SHP77 treated with DMSO at 0.1 percent for 48 hours (cell line): ENCODE measurements at places on chromosomes 7 and 10.

DNA sequence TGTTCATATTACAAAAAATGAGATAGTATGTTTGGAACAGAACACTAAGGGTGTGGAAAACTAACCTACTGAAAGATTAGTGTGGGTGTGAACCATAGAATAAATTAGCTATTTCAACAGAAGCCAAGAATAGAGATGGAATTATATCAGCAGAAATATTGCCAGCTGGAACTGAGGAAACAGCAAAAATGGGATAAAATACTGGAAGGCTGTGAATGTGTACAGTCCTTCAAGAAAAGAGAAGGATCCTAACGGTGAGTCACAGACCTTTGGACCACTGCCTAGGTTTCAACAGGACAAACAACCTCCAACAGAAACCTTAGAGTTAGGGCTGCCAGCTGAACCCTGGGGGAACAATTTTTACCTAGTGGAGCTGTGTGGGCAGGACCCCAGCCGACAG, 395.0 kb downstream of the ZWINT start:
- DNase-seq = no peak

DNA sequence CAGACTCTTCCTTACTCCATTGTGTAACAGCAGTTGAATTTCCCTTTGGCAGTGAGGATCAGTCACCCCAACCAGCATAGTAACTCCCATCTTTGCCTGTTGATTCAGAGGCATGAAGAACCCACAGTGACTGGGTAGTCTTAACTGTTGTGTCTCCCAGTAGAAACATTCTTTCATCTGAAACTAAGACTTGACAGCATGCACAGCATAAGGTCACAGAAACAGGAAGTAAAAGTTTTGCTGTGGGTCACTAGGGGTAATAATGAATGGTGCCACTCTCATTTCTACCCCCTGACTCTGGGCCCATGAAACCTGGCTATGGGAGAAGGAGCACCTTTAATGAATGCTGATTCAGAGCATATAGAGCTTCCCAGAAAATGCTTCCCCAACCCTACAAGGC, 8.3 kb upstream of the FRMPD2 start:
- no peak for DNase-seq

GRCh38 chr10:77192402-77192801, 445.2 kb downstream of the KCNMA1 start:
- no peak for DNase-seq

DNA sequence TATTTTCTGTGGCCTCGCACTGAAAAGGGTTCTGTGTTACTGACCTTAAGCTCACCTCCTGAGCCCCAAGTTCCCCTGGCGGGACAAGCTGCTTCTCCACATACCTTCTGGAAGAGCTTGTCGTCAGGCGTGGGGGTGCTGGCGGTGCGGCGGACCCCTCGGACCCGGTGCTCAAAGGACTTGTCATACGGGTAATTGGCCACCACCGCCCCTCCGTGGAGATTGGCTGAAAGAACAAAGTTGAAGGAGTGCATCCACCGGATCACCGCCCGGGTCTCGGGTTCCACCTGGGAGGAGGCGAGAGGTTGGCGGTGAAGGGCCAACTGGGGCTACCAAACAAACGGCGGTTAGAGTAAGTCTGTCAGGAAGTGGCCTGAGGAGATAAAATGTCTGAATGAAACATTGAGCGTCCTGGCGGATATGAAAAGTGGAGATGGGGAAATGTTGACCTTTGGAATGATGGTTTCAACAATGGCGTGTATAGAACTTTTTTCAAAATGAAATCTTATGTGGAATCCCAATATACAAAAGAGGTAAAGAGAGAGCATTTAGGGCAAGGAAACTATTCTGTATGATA, 16.5 kb downstream of the CPN1 start:
- no peak for DNase-seq

GRCh38 chr10:102764470-102765161, 20.9 kb downstream of the WBP1L start:
- DNase-seq = no peak

- DNase-seq = no peak
These were observed 529.0 kb downstream of the ANKRD7 start for GRCh38 chr7:118753479-118753878.

DNA sequence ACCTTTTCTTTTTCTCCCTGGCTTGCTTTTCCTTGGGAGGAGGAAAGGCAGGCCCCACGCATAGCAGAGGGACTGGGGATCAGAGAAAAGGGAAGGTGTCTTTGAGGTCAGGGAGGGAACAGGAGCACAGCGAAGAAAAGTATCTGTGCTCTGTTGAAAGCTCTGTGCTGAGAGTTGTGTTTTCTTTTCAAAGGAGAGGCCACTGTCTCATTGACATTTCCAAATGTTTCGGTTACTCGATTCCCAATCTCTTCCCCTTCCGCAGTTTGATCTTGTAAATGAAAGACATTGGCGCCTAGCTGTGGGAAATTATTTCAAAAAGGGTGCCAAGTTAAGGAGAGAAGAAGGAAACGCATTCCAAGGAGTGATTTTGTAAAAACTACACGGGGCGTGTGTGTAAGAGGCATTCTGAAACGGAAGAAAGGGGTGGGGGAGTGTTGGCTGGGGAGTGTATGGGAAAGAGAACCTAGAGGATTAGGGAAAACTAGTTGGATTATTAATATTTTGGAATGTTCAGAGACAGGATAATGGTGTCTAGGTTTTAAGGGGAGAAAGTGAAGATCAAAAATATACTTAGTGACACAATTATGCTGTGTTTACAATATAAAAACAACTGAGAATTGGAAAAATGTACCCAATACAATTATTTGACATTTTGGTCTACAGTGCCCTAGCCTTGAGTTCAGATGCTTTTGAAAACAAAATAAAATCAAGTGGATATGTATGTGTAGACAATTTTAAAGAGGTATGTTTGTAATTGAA, 708 bp downstream of the KLHDC10 start:
- DNase-seq = no peak

DNA sequence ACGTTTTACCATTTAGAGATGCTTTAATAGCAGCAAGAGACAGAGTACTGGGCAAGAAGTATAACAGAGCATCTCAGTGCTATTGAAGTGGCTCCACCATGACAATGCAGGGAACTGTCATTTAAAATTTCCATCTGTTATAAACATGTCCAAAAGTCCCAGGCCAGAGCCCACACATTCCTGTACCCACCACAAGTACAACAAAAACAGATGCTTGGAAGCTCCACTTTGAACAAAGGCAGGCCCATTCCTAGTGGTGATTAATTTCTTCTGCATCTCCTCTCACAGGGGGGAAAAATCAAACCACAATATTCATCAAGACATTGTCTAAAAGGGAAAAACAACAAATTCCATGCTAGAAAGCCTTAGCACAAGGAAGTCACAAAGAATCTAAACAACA, 627.9 kb downstream of the PARD3 start:
- no peak for DNase-seq

DNA sequence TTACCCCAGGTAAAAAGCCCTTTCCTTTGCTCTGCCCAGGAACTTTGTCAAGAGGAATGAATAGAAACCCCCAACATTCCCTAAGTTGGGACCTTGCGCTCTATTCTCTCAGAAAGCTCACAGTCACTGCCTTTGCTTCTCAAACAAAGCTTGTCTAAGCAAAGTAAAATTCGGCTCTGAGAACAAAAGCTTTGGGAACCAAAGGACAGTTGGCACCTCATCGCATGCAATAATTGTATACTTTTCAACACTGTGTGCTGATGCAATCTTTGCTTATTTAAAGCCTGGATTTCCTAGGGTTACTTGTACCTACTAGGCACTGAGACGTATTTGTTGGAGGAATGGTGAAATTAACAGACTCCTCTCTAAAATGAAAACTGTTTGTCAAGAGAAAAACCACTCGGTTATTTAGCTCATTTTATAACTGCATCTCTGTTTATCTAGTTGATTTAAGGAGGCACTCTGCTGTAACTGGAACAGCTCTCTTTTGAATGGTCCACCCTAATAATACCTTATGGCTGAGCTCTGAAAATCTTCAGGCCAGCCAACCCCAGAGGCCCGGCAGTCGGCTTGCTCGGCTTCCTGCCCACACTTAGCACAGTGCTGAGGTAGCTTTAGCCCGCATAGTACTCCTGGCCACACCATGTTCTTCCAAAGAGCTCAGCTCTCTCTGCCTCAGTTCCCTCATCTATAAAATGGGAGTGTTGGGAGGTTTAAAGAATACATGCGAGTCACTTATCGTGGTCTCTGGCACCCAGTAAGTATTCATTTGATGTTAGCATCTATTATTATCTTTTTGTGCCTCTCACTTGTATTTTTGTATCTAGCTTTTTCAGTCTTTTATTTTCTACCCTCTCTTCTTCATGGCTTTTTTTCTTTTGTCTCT, 80.2 kb upstream of the PRR15 start:
- peak; percentile 65 for DNase-seq

DNA sequence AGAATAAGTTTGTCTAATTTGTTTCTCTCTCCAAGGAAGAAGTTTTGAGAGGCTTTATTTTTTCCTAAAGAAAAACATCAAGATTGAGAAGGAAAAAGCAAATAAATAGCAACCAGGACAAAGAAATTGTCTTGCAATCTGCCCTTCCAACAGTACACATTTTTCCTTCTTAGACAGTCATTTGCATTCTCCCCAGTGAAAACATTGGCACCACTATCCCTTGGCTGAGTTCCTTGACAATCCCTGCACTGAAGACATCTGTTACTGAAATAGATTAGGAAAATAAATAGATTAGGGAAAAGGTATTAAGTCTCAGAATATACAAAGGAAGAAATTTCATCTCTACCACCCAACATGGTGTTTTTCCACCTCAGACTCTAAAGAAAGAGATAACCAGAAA, 12.2 kb upstream of the TMEM243 start:
- DNase-seq = no peak

DNA sequence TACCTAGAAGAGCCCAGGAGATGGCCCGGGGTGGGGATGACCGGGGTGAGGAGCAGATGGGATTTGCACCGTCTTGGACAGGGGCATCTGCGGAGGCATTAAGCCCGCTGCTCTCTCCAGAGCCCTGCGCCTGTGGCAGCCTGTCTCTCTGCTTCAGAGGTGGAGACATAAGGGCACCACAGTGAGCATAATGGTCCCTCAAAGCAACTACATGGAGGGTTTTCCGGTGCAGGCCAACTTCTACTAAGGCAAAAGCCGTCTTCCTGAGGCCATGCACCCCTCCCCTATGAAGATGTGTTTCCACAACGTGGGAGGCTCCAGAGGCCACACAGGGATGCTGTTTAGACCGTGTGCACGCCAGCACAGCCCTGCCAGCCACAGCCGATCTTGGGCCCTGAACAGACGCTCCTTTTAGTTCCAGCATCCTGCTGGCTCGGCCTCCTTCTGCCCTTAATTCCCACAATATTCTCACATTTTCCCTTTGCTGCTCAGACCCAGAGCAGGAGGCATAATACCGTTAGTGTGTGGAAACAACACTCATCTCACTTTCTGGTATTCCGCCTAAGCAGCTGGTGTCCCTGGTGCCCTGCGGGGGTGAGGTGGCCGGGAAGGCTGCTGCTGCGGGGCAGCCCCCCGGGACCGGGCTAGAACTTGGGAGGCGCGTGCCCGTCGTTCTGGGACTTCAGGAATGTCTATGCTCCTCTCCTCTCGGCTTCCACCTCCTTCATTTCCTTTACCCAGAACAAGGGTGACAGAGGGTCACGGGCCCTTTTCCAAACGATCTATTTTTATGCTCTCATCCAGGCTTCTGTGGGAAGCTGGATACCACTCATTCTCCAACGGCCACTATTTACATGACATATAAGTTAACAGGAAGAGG, 266.9 kb downstream of the TNS3 start:
- DNase-seq = no peak

DNA sequence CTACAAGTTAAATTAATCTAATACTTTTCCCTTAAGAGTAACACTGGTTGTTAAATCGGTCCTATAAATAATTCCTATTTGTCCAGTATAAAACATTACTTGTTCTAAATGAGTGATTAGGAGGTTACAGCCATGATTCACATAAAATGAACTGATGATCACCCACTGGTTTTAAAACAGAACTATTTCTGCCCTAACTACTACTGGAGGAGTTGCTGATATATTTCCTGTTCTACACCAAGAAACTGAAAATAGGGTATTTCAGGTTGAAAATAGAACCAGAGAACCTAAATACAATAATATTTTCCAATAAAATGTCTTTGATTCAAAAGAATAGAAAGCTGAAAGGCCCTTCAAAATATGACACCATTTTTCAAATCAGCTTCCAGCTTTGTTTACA, 30.9 kb downstream of the DNAJC1 start:
- no peak for DNase-seq

- no peak for DNase-seq
These were observed 1.5 kb downstream of the MEST start for GRCh38 chr7:130493275-130493873.
